ENCODE measurements at places on chromosomes 1 and 21.

GRCh38 chr1:110605901-110606656 is at the start of gene KCNA2:
Gene KCNA2, minus strand, starts transcription at chr1:110606358. Its CDS starts 1,576 bp downstream, at chr1:110604782.
- DNase-seq, result no peak

DNA sequence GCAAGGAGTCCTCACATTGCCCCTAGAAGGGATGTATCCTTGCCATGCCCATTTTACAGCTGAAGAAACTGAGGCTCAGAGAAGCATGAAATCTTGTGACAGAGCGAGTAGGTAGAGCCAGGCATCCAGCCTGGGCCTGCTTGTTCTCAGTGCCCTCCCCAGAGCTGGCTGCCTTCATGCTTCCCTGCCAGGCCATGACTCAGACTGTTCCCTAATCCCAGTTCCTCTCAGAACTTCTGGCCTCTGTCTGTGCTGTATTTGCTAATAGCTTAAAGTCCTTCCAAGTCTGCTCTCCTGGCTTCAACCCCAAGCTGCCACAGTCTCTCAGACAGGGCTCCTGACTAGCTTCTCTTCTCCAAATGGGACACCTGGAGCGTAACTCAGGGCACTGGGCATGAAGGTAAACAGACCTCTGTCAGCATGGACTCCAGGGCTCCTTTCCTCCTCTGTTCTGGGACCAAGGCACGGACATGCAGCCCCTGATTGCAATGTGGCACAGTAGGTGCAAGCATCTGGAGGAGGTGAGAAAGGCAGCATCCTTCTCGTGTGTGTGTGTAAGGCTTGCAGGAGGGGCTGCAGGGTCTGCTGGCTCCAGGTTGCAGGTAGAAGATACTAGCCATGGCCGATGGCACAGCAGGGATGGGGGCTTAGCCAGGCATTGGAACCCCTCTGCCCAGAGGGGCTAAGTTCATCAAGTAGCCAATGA is 122.7 kb downstream of the HMGB4 start:
- DNase-seq, result no peak

DNA sequence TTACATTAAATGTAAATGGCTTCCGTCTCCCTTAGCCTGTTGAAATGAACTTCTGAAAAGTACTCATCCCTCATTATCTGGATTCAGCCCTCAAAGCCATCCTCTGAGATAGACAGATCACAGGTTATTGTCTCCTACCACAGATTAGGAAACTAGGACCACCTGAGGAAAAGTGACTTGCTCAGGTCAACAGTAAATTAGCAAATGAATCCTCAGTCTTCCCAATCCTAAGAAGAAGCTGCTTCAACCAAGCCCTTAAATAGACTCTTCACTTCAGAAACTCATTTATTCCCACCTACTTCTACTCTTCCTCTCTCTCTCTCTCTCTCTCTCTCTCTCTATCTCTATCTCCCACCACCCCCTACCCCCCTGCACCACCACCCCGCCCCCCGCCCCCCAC is 152.3 kb downstream of the DMRTA2 start:
- DNase-seq, result no peak

DNA sequence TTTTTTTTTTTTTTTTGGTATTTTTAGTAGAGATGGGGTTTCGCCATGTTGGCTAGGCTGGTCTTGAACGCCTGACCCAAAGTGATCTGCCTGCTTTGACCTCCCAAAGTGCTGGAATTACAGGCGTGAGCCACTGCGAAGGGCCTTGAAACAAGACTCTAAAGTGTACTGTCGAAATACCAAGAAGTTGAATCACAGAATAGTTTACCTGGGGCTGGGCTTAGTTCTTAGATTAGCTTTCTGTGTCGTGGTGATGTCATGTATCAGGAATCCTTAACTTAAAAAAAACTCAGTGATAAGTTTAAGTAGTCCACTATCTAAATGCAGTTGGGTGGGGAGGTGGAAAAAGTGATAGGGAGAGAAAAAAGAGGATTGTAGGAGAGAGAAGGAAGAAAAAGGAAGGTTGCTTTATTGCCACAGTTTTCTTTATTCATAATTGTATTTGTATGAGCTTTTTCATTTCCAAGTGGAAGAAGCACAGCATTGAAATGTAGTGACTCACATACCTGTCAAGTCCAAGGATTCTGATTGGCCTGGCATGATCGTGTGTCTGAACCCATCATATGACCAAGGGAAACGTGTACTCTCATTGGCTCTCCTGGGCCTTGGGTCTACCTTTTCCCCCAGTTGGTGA is 13.4 kb downstream of the ITSN1 start:
- DNase-seq, result no peak
